Aorta (tissue), 5 donors: ENCODE measurements at places on chromosomes 1 and 21. TPM values are rescaled to one million over a fixed set of nuclear protein-coding genes. Genes with fewer than 3 reads are reported as not detected.

- DNase-seq: no peak
These were observed 30.4 kb upstream of the FMO1 start for GRCh38 chr1:171217658-171218443.

DNA sequence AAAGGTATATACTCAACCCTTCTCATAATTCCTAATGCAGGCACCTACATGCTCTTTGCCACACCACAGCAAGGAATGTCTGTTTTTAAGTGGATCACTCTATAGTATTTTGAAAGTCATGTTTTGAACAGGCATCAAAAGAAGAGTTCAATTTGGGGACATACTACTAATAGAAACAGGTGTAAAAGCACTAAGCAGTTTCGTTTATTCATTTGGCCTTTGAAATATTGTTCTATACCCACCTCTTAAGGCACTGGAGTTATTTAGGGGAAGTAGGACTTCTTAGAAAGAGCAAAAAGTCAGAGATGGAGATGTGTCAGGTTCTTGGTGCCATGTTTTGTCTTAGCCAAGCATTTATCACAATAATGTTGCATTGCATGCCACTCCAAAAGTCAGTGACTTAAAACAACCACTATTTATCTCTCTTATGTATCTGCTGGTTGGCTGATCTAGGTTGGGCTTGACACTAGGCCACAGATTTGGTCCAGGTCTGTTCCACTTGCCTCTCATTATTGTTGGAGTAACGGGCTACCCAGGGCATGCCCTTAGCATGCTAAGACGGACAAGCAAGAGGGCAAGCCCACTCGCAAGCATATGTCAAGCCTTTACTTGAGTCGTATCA is 107.5 kb downstream of the RGL1 start:
- no peak for DNase-seq

DNA sequence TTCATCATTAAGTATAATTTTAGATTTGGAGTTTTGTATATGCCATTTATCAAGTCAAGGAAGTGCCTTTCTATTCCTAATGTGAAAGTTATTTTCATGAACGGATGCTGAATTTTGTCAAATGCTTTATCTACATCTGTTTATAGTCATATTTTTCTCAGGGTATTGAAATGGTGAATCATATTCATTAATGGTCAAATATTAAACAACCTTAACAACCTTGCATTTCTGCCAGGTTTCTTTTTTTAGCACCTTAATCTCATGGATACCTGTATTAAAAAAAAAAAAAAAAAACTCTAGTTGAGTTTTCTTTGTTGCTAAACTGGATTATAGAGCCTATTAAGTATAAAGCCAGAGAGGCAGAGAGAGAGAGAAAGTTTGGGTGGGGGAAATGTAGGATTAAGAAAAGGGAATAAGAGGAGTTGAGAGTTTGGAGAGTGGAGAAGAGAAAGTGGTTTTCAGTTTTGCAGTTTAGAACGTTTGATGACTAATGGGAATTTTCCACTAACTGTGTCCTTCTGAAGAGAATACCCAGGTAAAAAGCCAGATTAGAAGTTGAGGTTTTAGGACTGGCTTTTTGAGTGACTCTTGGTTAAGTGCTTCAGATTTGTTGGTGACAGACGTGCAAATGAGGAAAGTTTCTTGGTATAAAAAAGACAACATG is 305.0 kb downstream of the HLX start:
- no peak for DNase-seq

DNA sequence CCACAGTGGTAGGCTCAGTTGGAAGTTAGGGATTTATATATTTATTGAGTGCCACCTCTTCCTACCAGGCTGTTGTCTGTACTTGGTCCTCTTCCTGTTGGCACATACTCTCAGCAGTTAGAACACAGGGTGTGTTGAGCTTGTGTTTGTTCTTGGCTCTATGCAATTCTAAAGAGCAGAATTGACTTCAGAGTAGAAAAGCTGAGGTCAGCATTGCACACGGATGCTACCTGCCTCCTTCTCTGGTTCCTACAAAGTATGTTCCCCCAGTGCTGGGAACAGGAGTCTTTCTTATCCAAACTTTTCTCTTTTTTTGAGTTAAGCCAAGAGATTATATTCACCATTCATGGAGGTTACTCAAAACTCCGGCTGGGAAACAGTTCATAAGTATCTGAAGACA is 16.5 kb upstream of the CD53 start:
- DNase-seq: no peak

The ADCY10 gene
- polyA plus RNA-seq: 0.15 TPM
